ENCODE measurements at places on chromosomes 6 and 20.

- no peaks in the 10 kb centered on the region for H3K27me3 ChIP-seq
- no peaks in the 10 kb centered on the region for H3K36me3 ChIP-seq
- no peak for DNase-seq
- no peaks in the 10 kb centered on the region for H3K4me1 ChIP-seq
- H3K27ac ChIP-seq = no peak overlapping the region
- H3K4me3 ChIP-seq = no peak overlapping the region
Measured at GRCh38 chr6:108031968-108032367, 42.6 kb downstream of the OSTM1 start.

DNA sequence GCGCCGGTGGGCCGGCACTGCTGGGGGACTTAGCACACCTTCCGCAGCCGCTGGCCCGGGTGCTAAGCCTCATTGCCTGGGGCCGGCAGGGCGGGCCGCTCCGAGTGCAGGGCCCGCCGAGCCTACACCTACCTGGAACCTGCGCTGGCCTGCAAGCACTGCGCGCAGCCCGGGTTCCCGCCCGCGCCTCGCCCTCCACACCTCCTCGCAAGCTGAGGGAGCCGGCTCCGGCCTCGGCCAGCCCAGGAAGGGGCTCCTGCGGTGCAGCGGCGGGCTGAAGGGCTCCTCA is 10.7 kb upstream of the MPC1 start:
- H3K27me3 ChIP-seq = no peaks in the 10 kb centered on the region
- no peak overlapping the region for H3K4me3 ChIP-seq
- H3K4me1 ChIP-seq = no peaks in the 10 kb centered on the region
- no peak for DNase-seq
- no peak overlapping the region for H3K27ac ChIP-seq

DNA sequence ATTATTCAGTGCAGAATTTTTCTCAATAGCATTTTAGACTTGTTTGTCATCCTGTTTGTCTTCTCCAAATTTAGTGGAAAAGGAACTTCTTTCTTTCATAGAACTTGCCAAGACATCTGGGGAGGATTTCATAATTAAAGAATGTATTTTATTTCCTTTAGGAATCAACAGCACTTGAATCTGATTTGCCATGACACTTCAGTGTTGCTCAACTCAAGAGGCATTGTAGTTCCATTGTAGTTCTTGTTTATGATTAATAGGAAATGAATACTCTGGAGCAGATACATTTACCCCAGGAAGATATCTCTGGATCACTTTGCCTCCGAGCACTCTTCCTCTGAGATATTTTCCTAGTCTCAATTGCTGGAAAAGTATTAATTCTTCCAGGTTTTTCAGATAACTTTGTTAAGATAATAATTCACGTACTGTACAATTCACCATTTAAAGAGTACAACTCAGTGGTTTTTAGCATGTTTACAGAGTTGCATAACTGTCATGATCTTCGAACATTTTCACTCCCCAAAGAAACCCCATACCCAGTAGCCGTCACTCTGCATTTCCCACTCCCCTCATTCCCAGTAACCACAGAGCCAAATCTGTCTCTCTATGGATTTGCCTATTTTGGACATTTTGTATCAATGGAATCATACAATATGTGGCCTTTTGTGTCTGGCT is 29.7 kb downstream of the AKAP12 start:
- H3K4me3 ChIP-seq = no peak overlapping the region
- no peaks in the 10 kb centered on the region for H3K27me3 ChIP-seq
- no peak for DNase-seq
- no peaks in the 10 kb centered on the region for H3K36me3 ChIP-seq
- H3K4me1 ChIP-seq = no peaks in the 10 kb centered on the region
- H3K27ac ChIP-seq = no peak overlapping the region

DNA sequence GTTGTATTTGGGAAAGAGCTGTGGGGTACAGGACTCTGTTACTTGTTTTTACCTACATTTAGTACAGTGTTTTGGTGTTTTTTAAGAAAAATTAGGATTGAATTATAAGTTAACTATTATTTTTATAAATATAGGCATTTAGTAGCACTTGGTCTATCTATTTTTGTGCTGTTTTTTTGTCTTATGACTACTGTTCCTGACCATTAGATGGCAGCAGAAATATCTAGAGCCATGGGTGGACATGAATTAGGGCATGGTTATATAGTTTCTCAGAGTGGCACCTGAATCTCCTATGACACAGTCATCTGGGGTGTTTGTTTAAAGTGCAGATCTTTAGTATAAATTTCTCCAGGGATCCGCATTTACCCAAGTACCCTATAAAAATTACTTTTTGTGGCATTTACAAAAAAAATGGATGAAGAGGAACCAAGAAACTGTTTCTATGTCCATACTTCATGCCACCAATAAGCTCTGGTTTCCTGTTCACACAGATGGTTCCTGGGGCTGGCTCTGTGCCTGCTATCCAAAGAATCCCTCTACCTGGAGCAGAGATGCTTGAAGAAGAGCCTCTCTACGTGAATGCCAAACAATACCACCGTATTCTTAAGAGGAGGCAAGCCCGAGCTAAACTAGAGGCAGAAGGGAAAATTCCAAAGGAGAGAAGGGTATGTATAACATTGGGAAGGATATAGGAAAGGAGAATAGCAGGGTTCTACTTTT is 19.8 kb downstream of the NFYA start:
- no peaks in the 10 kb centered on the region for H3K27me3 ChIP-seq
- H3K4me1 ChIP-seq = no peaks in the 10 kb centered on the region
- no peak overlapping the region for H3K27ac ChIP-seq
- no peak overlapping the region for H3K4me3 ChIP-seq
- peaks cover 82% of the 10 kb centered on the region for H3K36me3 ChIP-seq

- H3K36me3 ChIP-seq = no peaks in the 10 kb centered on the region
- no peak overlapping the region for H3K27ac ChIP-seq
- no peak overlapping the region for H3K4me3 ChIP-seq
- DNase-seq = no peak
- no peaks in the 10 kb centered on the region for H3K4me1 ChIP-seq
Measured at GRCh38 chr20:51095633-51096521, 73.0 kb upstream of the KCNG1 start.

- DNase-seq = no peak
- peak overlapping the region; percentile 53 for H3K4me3 ChIP-seq
- no peak overlapping the region for H3K27ac ChIP-seq
- H3K4me1 ChIP-seq = no peaks in the 10 kb centered on the region
- no peaks in the 10 kb centered on the region for H3K27me3 ChIP-seq
Measured at GRCh38 chr6:154994836-154995253, 270 bp upstream of the TIAM2 start.

- DNase-seq = no peak
- no peak overlapping the region for H3K27ac ChIP-seq
- no peaks in the 10 kb centered on the region for H3K27me3 ChIP-seq
- H3K4me1 ChIP-seq = no peaks in the 10 kb centered on the region
Measured at GRCh38 chr6:35573495-35574110, 60.9 kb upstream of the TULP1 start.

GRCh38 chr6:79635232-79635543 is 4.1 kb downstream of the SH3BGRL2 start:
- no peaks in the 10 kb centered on the region for H3K36me3 ChIP-seq
- no peak for DNase-seq
- no peak overlapping the region for H3K4me3 ChIP-seq

DNA sequence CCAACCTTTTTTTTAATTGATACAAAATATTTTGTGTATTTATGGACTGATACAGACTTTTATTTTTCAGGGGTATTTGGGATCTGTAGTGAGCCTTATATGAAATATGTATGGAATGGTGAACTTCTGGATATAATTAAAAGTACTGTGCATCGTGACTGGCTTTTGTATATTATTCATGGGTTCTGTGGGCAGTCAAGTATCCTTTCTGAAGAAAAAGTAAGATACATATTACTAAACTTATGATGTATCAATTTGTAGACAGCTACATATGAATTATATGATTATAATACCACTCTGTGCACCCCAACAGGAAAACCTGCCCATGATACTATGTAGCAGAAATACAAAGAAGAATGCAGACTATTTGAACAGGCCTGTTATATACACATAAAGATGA is 47.2 kb downstream of the FIG4 start:
- DNase-seq = no peak
- no peaks in the 10 kb centered on the region for H3K4me1 ChIP-seq
- no peaks in the 10 kb centered on the region for H3K27me3 ChIP-seq
- H3K27ac ChIP-seq = no peak overlapping the region
- H3K36me3 ChIP-seq = peaks cover 4% of the 10 kb centered on the region

- no peak overlapping the region for H3K27ac ChIP-seq
- no peaks in the 10 kb centered on the region for H3K27me3 ChIP-seq
- no peak for DNase-seq
- no peaks in the 10 kb centered on the region for H3K36me3 ChIP-seq
Measured at GRCh38 chr6:97401533-97401932, 118.5 kb upstream of the MMS22L start.

- no peaks in the 10 kb centered on the region for H3K4me1 ChIP-seq
- H3K36me3 ChIP-seq = no peaks in the 10 kb centered on the region
- H3K4me3 ChIP-seq = no peak overlapping the region
- no peak for DNase-seq
- no peak overlapping the region for H3K27ac ChIP-seq
Measured at GRCh38 chr20:52130406-52130805, 61.2 kb downstream of the ZFP64 start.

DNA sequence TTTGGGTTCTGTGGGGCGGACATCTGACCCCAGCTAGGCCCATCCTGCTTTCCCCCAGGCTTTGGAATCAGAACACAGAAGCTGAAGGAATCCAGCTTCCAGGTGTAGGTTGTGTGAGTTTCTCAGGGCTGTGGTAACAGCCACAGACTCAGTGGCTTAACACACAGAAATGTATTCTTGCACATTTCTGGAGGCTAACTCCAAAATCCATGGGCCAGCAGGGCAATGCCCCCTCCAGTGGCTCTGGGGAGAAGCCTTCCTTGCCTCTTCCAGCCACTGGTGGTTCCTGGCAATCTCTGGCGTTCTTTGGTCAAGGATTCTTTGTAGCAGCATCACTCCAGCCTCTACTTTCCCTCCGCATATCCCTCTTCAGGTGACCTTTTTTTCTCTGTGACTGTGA is 1.3 kb upstream of the EMILIN3 start:
- no peaks in the 10 kb centered on the region for H3K36me3 ChIP-seq
- no peaks in the 10 kb centered on the region for H3K27me3 ChIP-seq
- H3K4me1 ChIP-seq = peaks cover 14% of the 10 kb centered on the region
- DNase-seq = no peak

GRCh38 chr6:39752835-39753724 is 27.9 kb upstream of the KIF6 start:
- H3K4me3 ChIP-seq = no peak overlapping the region
- no peak for DNase-seq
- H3K27ac ChIP-seq = peak overlapping the region; percentile 20
- no peaks in the 10 kb centered on the region for H3K27me3 ChIP-seq
- peaks cover 18% of the 10 kb centered on the region for H3K4me1 ChIP-seq

- no peak overlapping the region for H3K4me3 ChIP-seq
- H3K4me1 ChIP-seq = no peaks in the 10 kb centered on the region
- no peak overlapping the region for H3K27ac ChIP-seq
- H3K36me3 ChIP-seq = no peaks in the 10 kb centered on the region
- no peaks in the 10 kb centered on the region for H3K27me3 ChIP-seq
Measured at GRCh38 chr6:161407581-161407980, 133.7 kb upstream of the AGPAT4 start.

GRCh38 chr6:69791065-69791471 is 5.7 kb downstream of the LMBRD1 start:
- no peaks in the 10 kb centered on the region for H3K27me3 ChIP-seq
- no peaks in the 10 kb centered on the region for H3K36me3 ChIP-seq
- H3K4me1 ChIP-seq = peaks cover 49% of the 10 kb centered on the region
- H3K4me3 ChIP-seq = no peak overlapping the region

DNA sequence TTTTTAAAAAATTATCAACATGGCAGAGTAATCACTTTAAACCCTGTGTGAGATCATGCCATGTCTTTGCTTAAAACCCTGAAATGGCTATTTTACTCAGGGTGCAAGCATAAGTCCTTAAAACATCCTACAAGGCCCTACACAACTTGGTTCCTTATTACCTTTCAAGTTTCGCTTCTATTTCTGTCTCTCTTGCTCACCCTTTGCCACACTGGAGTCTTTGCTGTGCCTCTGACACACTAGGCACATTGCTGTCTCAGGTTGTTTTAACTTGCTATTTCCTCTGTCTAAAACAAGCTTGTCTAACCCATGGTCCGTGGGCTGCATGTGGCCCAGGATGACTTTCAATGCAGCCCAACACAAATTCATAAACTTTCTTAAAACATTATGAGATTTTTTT is 55.6 kb downstream of the KIAA0408 start:
- no peak overlapping the region for H3K27ac ChIP-seq
- no peaks in the 10 kb centered on the region for H3K27me3 ChIP-seq
- H3K36me3 ChIP-seq = no peaks in the 10 kb centered on the region
- no peaks in the 10 kb centered on the region for H3K4me1 ChIP-seq
- no peak overlapping the region for H3K4me3 ChIP-seq

GRCh38 chr20:21571841-21572690 is 58.2 kb upstream of the NKX2-2 start:
- H3K27ac ChIP-seq = no peak overlapping the region
- no peak overlapping the region for H3K4me3 ChIP-seq
- no peaks in the 10 kb centered on the region for H3K4me1 ChIP-seq
- H3K36me3 ChIP-seq = no peaks in the 10 kb centered on the region
- no peaks in the 10 kb centered on the region for H3K27me3 ChIP-seq
- no peak for DNase-seq

DNA sequence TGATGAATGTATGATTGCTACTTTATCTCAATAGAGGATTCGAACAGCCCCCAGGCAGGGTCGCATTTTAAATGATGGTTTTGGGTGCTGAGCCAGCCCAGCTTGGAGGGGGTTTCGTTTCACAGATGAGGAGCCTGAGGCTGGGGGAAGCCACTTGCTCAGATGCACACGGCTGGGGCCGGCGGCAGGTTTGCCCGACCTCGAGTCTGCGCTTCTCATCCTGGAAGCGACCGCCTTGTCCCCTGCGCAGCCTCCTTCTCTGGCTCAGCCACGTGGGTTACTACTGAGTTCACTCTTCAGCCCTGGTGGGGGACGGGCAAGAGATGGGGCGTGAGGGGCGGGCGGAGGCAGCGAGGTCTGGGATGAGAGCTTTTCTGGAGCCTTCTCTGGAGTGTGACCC is 25.3 kb downstream of the NTSR1 start:
- H3K27me3 ChIP-seq = no peaks in the 10 kb centered on the region
- H3K4me1 ChIP-seq = no peaks in the 10 kb centered on the region
- H3K4me3 ChIP-seq = no peak overlapping the region
- no peak overlapping the region for H3K27ac ChIP-seq
- no peaks in the 10 kb centered on the region for H3K36me3 ChIP-seq

GRCh38 chr20:13301596-13301995 is 80.5 kb downstream of the ISM1 start:
- no peaks in the 10 kb centered on the region for H3K27me3 ChIP-seq
- H3K36me3 ChIP-seq = no peaks in the 10 kb centered on the region
- H3K27ac ChIP-seq = no peak overlapping the region
- H3K4me1 ChIP-seq = no peaks in the 10 kb centered on the region
